ENCODE measurements at places on chromosomes 13 and 19. TPM values are rescaled to one million over a fixed set of nuclear protein-coding genes. Genes with fewer than 3 reads are reported as not detected.

TMC4 gene
- 77.6 TPM for total RNA-seq

- no peak for DNase-seq
- H3K4me1 ChIP-seq: no peaks in the 10 kb centered on the region
- H3K27me3 ChIP-seq: no peaks in the 10 kb centered on the region
These were observed 58.9 kb downstream of the ERICH4 start for GRCh38 chr19:41501854-41502253.

ZNF221 gene
- total RNA-seq: 1.4 TPM

DNA sequence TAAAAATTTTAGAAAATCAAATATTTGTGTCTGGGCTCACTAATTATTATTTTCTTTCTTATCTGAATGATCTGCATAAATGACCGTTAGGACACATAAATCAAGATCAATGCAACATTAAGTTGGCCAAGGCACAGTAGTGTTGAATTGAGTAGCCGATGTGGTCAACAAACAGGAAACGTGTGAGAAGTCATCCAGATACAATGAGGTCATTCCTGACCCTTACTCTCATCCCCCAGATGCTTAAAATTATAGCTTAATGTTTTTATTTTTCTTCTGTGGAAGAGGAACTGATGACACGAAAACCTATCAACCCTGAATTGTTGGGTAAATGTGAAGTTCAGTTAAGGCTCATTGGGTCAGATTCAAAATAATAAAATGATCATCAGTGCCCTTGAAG, 222.9 kb downstream of the RFC3 start:
- no peaks in the 10 kb centered on the region for H3K36me3 ChIP-seq
- no peak overlapping the region for H3K27ac ChIP-seq
- H3K4me3 ChIP-seq: no peak overlapping the region
- DNase-seq: no peak

DNA sequence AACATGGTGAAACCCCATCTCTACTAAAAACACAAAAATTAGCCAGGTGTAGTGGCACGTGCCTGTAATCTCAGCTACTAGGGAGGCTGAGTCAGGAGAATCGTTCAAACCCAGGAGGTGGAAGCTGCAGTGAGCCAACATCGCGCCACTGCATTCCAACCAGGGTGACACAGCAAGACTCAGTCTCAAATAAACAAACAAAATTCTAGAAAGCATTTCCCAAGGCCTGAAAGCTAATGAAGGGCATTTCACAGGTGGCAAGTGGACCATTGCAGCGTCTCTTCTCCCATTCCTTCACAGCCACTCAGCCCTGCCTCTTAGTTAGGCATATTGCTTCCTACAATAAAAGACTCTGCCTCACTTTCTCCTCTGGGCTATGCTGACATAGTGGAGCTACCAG, 13.5 kb upstream of the RXFP2 start:
- no peaks in the 10 kb centered on the region for H3K36me3 ChIP-seq
- peaks cover 10% of the 10 kb centered on the region for H3K27me3 ChIP-seq
- H3K4me1 ChIP-seq: no peaks in the 10 kb centered on the region
- H3K4me3 ChIP-seq: no peak overlapping the region
- DNase-seq: no peak

DNA sequence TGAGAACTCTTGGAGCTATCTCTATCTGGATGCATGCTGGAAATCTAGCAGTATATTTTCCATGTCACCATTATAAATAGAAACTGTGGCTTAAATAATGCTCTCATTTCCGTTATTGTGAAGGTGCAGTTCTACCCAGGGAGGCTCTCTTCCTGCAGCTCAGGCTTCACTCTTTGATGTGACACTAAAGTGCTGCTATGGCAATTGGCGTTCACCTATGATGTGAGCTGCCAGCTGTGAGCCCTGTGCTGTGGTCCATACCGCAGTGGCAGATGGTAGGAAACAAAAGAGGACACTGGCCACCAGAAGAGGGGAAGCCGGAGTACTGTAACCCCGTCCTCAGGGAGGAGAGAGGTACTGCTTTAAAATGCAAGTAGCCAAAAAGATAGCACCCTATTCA, 40.6 kb upstream of the ZNF681 start:
- no peak overlapping the region for H3K4me3 ChIP-seq
- H3K27ac ChIP-seq: no peak overlapping the region
- H3K36me3 ChIP-seq: no peaks in the 10 kb centered on the region
- no peaks in the 10 kb centered on the region for H3K4me1 ChIP-seq
- no peak for DNase-seq

GRCh38 chr13:46683676-46684260, 113.2 kb downstream of the ESD start:
- no peak for DNase-seq
- H3K4me1 ChIP-seq: peaks cover 41% of the 10 kb centered on the region
- H3K27ac ChIP-seq: no peak overlapping the region
- no peak overlapping the region for H3K4me3 ChIP-seq

KCNRG gene
- total RNA-seq: 5.0 TPM

DNA sequence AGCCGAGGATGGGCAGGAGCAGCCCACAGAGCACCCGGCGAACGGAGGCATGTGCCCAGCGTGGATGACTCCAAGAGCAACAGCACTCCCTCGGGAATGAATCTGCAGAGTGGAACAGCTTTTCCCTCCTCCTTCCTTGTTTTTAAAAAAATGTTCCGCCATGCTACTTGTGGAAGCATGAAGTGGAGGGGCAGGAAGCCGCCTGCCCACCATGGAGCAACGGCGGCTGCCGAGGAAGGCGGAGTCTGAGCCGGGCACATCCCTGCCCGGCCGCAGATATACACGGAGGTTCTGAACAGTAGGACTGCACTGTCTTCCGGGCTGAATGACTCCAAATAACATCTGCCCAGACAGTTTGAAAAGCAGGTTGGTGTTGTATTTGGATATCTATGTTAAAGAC, 65.2 kb downstream of the SOX1 start:
- H3K27ac ChIP-seq: no peak overlapping the region
- no peaks in the 10 kb centered on the region for H3K4me1 ChIP-seq
- DNase-seq: no peak
- no peaks in the 10 kb centered on the region for H3K36me3 ChIP-seq
- no peak overlapping the region for H3K4me3 ChIP-seq

DNA sequence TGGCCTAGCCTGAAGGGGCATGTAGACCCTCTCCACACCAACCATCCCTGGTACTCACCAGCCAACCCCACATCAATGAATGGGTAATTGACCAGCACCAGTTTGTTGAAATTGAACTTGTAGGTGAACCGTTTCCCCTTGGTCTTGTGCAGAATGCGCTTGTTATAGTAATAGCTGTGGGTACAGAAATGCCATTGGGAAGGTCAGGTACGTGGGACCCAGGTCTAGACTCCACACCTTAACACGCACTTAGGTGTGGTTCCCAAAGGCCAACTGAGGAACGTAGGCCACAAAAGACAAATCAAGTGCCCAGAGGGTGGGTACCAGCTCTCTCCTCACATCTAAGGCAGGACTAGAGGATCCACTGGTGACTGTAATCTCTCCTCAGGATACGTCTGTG, 5.2 kb downstream of the ERF start:
- H3K27ac ChIP-seq: no peak overlapping the region
- peaks cover 45% of the 10 kb centered on the region for H3K4me1 ChIP-seq
- H3K27me3 ChIP-seq: no peaks in the 10 kb centered on the region
- peaks cover 26% of the 10 kb centered on the region for H3K36me3 ChIP-seq
- no peak for DNase-seq

CEACAM3 gene
- not detected for total RNA-seq

GRCh38 chr13:111117289-111117688, 2.2 kb downstream of the ARHGEF7 start:
- no peaks in the 10 kb centered on the region for H3K36me3 ChIP-seq
- no peaks in the 10 kb centered on the region for H3K27me3 ChIP-seq
- H3K27ac ChIP-seq: no peak overlapping the region
- peaks cover 24% of the 10 kb centered on the region for H3K4me1 ChIP-seq
- DNase-seq: no peak
- H3K4me3 ChIP-seq: no peak overlapping the region

DNA sequence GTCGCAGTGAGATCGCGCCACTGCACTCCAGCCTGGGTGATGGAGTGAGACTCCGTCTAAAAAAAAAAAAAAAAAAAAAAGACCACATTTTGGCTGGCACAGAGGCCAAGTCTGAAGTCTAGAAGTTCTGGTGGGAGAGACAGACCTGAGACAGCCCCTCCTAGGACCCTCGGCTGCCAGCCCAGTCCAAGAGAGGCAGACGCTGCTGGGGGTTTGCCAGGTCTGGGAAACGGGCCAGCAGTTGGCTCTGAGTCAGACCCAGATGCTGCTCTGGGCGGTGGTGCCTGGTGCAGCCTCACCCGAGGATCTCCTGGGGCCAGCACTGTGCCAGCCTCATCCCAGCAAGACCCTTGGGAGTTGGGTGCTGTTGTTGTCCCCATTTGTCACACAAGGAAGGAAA, 5.8 kb downstream of the FCHO1 start:
- peaks cover 4% of the 10 kb centered on the region for H3K4me1 ChIP-seq
- no peak overlapping the region for H3K4me3 ChIP-seq
- peak overlapping the region; percentile 48 for H3K27ac ChIP-seq
- no peaks in the 10 kb centered on the region for H3K27me3 ChIP-seq

DNA sequence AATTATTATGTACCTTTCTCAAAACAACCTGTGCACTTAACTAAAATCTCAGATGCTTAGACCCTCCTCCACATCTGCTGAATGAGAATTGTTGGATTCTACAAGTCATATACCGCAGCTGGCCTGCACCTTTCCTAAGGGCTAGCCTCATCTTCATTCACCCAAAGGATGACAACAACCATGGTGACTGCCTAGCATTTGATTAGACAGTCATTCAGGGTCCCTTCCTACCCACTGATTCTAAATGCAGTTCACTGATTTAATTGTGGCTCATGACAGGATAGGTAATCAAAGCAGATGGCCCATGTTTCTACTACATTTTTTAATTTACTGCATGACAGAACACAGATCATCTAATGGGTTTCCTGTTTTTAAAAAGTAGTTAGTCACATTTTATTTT, 551.9 kb upstream of the SLC10A2 start:
- no peak overlapping the region for H3K4me3 ChIP-seq
- H3K27ac ChIP-seq: no peak overlapping the region
- peak; percentile 11 for DNase-seq
- no peaks in the 10 kb centered on the region for H3K4me1 ChIP-seq

CEACAM21 gene
- not detected for total RNA-seq

DNA sequence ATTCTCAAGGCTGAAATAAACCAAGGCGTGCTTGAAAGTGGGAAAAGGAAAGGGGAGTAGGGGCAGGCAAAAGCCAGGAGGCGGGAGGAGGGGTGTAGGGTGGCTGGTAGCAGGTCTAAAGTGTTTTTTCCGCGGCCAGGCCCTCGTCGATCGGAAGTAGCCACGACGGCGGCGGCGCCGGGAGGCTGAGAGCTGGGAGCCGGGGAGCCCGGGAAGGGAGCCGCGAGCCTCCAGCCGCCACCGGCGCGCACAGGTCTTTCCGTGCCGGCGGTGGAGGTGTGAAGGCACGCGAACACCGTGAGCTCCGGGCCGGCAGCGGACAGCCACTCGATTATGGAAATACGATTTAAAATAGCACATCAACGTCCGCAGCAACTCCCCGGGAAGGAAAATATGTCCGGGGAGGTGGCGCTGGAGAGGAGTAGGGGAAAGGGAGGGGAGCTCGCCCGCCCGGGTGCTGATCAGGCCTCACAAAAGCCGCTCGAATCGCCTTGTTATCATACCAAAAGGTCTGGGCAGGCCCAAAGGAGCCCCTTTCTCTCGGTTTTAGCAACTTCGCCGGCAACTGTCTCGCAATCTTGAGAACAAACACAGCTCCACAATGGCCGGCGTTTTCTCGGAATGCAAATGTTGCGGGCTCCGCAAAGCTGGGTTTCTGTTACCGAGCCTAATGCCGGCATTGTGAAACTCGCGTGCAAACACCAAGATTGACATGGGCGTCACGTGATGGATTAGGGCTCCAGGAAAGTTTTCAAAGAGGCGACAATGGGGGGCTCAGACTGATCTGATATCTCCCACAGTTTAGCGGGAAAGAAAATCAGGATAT, 2.9 kb upstream of the PCDH8 start:
- no peaks in the 10 kb centered on the region for H3K36me3 ChIP-seq
- H3K4me1 ChIP-seq: peaks cover 14% of the 10 kb centered on the region
- peak overlapping the region; percentile 59 for H3K4me3 ChIP-seq

C3 gene
- 776 TPM for total RNA-seq

GRCh38 chr13:20190481-20191310, 2.0 kb downstream of the GJB2 start:
- H3K4me1 ChIP-seq: peaks cover 25% of the 10 kb centered on the region
- no peak overlapping the region for H3K27ac ChIP-seq
- H3K27me3 ChIP-seq: peaks cover 13% of the 10 kb centered on the region
- DNase-seq: no peak
- H3K4me3 ChIP-seq: no peak overlapping the region

DNA sequence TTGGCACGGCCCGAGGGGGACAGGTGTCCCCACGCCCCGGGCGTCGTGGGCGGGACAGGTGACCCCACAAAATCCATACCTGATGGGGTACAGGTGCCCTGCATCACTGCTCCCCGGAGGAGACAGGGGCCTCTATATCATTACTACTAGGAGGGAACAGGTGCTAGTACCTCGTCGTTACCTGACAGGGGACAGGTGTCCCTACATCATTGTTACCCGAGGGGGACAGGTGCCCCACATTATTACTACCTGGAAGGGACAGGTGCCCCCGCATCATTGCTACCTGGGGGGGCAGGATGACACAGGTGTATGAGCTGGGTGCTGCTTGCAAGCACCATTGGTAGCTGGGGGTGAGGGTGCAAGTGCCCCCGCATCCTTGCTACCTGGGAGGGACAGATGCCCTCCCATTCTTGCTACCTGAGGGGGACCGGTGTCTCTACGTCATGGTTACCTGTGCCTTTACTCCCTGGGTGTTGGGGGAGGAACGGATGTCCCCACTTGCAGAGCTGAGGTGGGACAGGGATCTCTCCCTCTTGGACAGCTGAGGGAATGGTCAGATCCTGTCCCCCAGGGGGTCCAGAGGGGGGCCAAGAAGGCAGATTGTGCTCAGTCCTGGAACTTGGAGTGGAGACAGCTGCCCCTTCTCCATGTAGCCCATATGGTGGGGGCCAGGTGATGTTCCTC, 620 bp downstream of the CRTC1 start:
- no peak overlapping the region for H3K27ac ChIP-seq
- no peaks in the 10 kb centered on the region for H3K27me3 ChIP-seq
- peak overlapping the region; percentile 61 for H3K4me3 ChIP-seq
- DNase-seq: no peak

RB1 gene
- total RNA-seq: 53.6 TPM

PRRG2 gene
- 10.0 TPM for total RNA-seq

LPAR6 gene
- total RNA-seq: 16.1 TPM

GRCh38 chr13:114136576-114136975, 4.2 kb upstream of the RASA3 start:
- no peak for DNase-seq
- no peaks in the 10 kb centered on the region for H3K27me3 ChIP-seq
- no peaks in the 10 kb centered on the region for H3K4me1 ChIP-seq
- no peak overlapping the region for H3K27ac ChIP-seq

LILRB2 gene
- total RNA-seq: 2.2 TPM
